ENCODE measurements at places on chromosomes 13 and 19.

GRCh38 chr19:36986131-36986530 lies 70.0 kb downstream of the ZNF568 start:
- no peak for DNase-seq

GRCh38 chr19:19162495-19162894 lies 7.6 kb downstream of the MEF2B start:
- DNase-seq = no peak

GRCh38 chr13:112353856-112354255 lies 22.3 kb upstream of the SPACA7 start:
- DNase-seq = no peak

GRCh38 chr19:17292301-17293074 lies 10.7 kb downstream of the ABHD8 start:
- peak; percentile 84 for DNase-seq

GRCh38 chr13:32117001-32117400 lies 85.4 kb downstream of the FRY start:
- no peak for DNase-seq

GRCh38 chr19:40163541-40164129 lies 27.6 kb upstream of the MAP3K10 start:
- no peak for DNase-seq

DNA sequence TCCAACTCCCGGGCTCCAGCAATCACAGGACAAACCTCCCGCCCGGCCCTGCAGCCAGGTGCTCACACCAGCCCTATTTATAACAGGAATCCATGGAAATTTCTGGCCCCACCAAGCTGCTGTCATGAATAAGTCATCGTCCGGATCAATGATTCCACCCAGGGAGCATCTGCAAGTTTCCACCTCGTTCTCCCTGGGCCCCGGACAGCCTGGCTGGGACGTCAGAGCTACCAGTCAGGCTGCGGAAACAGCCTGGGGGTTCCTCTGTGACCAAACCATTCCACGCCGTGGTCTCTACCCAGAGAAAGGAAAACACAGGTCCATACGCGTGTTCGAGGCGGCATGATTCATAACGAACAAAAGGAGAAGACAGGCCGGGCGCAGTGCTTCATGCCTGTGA lies 20.7 kb upstream of the PTBP1 start:
- DNase-seq = no peak

DNA sequence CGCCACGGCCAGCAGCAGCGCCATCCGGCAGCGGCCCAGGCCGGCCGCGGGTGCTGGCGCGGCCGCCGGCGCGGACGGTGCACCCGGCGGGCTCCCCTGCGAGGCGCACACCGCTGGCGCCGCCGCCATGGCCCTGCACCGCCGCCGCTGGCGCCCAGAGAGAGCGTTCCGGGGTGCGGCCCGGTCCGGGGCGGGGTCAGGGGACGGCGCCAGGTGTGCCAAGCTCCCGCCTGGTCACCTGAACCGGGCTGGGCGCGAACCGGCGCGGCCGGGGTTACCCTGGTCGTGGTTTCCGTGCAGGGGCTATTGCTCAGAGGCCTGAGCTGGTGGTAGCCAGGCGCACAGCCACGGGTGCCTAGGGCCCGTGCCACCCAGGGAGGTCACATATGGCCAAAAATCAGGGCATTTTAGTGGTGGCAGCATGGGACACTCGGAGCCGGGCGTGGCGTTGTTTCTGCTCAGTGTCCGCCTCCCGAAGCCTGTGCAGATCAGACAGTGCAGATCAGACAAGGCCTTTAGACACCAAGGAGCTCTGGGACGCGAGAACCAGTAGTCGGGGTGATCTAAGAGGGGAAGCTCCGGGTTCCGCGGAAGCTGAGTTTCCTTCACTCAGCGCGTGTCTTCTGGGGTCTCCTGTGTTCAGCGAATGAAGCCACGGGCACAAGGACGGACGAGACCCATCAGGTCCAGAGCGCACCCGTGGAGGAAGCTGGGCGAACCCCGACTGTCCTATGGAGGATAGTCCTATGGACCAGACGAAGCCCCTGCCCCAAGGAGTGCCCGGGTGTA lies at the start of gene TMEM238:
Gene TMEM238 (minus strand): TSS at position 162 of the 789 bp plus-strand sequence. CDS start 33 bp downstream, at position 129.
- DNase-seq = no peak

GRCh38 chr19:34806976-34807860 lies 34.2 kb upstream of the ZNF599 start:
- no peak for DNase-seq

GRCh38 chr13:20173116-20173746 lies 12.4 kb upstream of the GJA3 start:
- no peak for DNase-seq

GRCh38 chr13:64684685-64685431 lies 2545.3 kb downstream of the PCDH9 start:
- DNase-seq = no peak

DNA sequence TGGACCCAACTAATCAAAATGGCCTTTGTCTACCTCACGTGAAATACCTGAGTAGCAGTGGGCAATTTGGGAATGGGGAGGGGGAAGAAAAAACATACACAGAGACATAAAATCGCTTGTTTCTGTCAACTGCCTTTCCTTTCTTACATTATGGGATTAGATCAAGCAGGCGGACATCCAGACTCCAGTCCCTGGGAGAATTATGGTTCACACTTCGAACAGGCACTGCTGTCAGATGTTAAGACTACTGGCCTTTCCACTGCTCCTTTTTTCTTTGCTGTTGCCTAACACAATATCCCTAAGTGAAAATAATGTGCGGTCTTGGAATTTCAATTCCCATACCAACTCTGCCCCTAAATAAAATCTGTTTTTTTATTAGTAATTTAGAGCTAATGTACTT lies 1719.7 kb upstream of the SLC10A2 start:
- DNase-seq = no peak

DNA sequence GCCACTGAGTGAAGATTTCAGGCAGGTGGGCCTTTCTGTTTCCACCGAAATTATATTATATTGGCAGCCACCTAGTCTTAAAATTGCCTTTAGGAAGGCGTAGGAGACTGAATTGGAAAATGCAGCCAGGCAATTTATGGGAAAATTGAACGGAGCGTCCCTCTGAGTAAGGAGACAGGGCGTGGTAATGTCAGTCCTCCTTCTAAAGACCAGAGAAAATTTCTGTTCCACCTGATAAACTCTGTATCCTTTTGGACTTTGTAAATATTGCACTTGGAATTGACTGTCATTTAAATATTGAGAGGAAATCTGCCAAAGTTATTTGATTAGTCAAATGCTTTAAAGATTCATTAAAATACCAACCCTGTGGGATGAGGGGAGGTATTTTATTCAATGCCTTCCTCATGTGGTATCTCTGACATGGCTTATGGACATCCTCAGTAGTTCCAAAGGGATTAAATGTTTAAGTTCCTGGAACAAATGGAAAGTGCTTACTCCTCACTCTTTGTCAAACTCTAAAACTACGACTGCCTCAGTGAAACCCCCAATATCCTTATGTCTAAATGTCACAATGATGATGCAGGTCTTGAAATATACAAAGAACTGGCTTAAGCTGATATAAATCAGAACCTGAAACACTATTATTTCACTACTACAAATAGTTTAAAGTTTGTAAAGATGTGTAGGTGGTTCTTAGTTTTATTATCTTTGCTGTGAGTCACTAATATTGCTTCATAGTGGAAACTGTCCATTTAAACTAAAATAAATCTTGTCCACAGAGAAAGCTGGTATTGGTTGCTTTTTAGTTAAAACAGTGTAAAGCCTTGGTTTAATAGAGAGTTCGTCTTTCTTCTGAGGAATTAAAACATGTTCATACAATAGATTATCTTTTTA lies 203.2 kb downstream of the FGF14 start:
- no peak for DNase-seq

DNA sequence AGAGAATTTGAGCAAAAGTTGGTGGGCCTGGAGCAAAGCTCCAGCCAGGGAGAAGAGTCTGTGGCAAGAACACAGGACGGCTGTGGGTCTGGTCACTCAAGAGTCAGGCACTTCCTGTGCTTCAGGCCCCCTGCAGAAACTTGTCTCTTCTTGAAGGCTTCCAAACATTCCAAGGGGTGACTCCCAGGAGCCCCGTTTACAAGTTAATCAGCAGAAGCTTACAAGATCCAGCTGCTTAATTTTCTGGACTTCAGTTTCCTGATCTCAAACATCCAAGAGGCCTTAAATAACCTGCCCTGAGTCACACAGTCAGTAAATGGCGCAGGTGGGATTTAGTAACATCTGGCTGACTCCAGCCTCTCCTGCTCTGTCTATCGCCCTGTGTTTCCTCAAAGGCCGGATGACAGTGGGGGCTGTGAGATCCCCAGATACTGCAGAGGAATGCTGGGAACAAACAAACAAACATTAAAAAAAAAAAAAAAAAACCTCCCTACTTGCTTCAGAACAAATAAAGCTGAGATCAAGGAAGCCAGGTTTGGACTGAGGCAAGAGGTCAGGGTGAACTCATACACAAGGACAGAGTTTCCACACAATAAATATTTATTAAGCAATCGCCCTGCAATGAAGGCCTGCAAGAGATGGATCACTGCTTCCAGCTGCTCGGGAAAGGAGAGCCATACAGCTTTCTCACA lies 175.4 kb upstream of the RFC3 start:
- no peak for DNase-seq

DNA sequence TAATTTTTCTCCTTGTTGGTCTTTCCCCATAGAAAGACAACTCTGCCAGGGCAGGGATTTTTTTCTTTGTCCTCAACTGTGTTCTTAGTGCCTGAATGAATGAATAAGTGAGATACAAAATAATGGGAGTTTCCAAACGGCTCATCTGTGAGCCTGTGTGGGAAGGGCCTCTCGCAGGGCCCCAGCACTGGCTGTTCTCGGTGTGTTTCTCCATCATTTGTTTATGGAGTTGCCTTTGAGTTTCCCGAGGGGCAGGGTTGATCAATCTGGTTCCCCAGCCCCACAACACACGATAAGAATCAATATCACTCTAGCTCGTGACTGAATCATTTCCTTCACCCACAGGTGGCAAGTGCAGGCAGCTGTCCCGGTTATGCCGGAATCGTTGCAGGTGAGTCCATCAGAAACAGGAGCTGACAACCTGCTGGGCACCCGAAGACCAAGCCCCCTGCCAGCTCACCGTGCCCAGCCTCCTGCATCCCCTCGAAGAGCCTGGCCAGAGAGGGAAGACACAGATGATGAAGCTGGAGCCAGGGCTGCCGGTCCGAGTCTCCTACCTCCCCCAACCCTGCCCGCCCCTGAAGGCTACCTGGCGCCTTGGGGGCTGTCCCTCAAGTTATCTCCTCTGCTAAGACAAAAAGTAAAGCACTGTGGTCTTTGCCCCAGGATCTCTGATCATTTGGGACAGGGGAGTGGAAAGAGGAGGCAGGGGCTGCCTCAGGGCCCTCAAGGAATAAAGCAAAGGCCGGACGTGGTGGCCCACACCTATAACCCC lies 14.9 kb downstream of the FXYD5 start:
- DNase-seq = no peak

- DNase-seq = peak; percentile 60
Observed at GRCh38 chr19:13277104-13277809, 127.0 kb downstream of the IER2 start.

GRCh38 chr13:49348751-49349150 lies 95.1 kb downstream of the CAB39L start:
- no peak for DNase-seq

DNA sequence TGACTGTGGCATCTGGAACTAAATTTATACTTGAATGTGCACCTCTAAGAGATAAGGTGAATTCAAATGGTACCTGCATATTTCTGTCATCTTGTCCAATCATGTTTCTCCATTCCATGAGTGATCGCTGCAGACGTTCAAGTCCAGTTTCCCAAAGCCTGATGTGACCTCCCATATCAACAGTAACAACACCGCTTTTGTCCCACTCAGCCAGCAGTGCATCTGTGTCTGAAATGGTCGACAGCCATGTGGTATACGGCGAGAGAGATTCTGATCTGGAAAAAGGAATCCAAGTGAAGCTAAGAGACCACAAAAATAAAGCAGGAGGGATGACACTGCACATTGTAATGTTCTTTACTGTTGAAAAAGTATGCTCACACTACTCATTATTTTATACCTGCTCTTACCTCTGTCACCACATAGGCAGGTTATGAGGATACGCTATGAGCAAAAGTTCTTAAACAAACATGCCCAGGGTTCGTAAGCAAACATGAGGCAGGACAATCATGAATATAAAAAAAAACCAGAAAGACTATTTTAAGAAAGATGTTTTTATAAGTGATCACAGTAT lies 213.6 kb downstream of the RGCC start:
- DNase-seq = no peak

DNA sequence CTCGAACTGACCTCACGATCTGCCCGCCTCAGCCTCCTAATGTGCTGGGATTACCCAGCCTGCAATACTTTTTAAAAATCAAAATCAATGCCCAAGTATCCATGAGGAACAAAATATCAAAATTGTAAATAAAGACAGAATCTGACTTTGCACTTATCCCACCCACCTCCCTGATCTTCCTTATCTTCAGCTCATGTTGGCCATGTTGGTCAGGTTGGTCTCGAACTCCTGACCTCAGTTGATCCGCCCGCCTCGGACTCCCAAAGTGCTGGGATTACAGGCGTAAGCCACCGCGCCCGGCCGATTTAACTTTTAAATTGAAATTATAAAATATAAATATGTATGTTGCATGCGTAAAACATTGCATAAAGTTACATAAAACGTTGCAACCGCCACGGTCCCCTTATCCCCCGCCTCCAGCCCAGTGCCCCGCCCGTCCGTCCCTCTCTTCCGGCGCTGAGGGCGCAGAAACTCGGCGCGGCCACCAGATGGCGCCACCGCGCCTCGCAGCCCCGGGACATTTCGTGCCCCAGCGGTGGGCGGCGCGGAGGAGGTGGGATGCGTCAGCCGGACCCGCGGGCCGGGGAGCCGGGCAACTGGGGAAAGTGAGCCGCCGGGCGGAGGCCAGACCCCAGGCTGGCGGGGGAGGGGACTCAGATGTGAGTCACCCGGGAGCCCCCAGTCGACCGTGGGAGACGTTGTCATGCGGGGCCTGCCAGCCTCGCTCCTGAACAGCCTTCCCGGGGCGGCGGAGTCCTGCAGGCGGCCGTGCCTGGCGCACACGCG lies 1.5 kb upstream of the GADD45B start:
- peak; percentile 91 for DNase-seq

GRCh38 chr19:44882063-44882462 lies 9.0 kb upstream of the TOMM40 start:
- DNase-seq = no peak

DNA sequence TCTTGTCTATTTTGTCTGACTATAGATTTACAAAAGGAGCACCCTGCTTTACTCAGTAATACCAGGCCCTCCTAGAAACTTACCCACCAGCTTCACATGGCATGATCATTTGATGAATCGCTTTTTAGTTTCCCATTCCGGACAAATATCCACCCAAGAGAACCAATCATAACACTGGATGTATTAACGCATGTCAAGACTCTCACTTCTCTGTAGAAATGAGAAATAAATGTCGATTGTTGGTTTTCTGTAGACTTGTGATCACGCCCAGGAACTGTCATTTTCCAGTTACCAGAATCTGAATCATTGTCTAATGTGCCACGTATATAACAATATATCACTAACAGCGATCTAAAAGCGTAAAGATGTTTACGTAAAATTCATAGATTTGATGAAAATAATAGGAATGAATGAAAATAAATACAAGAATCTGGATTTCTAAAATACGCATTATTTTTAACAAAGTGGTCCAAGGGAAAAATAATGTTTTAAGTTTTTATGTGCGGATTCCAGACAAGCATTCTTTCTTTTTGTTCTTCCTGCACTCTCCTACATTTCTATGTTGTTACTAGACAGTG lies 14.0 kb downstream of the CDX2 start:
- DNase-seq = no peak

GRCh38 chr19:5881543-5882299 lies 11.4 kb upstream of the FUT5 start:
- DNase-seq = no peak

- no peak for DNase-seq
Observed at GRCh38 chr19:6376512-6377190, 918 bp upstream of the PSPN start.

- DNase-seq = no peak
Observed at GRCh38 chr13:98512774-98513665, 63.9 kb downstream of the STK24 start.
